ENCODE measurements at places on chromosomes 6 and 20.

GRCh38 chr20:61753987-61754956, 311.4 kb downstream of the TAF4 start:
- no peak for DNase-seq

- DNase-seq: no peak
Measured at GRCh38 chr6:105179244-105180065, at the start of gene POPDC3. POPDC3 (minus strand) TSS chr6:105180014; CDS start chr6:105161909, 18,105 bp downstream.

DNA sequence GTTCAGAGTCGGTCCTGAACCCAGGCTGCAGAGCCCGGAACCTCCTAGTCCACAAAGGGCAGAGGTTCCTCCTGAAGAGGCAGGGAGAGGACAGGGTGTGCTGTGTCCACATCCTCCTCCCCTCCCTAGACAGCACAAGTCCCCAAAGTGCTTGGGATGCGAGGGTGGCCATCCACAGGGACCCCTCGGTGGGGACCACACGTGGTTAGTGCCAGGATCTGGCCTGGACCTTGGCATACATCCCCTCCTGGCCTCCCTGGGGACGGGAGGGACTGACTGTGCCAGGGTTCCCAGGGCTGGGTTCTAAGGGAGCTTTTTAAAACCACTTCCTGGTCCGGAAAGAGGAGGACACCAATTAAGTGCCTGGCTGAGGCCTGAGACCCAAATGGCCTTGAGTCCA, 63.2 kb downstream of the CTCFL start:
- no peak for DNase-seq

DNA sequence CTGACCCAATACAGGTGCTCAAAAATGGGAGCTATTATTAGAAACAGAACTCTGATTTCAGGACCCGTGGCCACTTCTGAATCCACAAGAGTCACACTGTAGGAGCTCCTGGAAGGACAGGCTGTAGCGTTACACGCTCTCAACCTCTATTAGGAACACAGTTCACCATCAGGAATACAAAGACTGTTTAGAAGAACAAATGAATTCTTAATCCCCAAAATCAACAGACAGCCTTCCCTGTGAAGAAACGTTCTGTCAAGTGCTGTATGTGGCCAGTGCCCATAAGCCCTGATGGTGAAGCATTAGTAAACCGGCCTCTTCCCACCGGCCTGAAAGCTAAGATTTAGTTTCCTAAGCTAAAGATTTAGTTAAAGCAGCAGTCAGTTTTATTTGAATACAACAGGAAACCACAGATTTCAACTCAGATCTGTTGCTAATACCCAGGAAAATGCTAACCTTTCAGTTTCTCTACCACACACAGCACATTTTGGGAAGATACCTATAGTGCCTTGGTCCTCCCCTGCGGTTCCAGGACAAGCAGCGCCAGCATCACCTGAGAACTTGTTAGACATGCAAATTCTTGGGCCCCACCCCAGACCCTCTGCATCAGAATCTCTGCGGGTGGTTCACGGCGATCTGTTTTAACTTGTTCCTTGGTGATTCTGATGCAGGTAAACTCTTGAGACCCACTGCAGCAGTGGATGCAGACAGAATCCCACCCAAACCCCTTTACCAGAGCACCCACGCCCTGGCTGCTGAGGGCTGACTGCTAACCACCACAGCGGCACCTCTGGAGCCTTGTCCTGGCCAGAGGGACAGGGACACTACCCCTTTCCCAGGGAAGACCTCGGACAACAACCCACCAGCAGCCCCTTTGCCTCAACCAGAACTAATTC, 33.4 kb downstream of the MTRES1 start:
- DNase-seq: no peak

DNA sequence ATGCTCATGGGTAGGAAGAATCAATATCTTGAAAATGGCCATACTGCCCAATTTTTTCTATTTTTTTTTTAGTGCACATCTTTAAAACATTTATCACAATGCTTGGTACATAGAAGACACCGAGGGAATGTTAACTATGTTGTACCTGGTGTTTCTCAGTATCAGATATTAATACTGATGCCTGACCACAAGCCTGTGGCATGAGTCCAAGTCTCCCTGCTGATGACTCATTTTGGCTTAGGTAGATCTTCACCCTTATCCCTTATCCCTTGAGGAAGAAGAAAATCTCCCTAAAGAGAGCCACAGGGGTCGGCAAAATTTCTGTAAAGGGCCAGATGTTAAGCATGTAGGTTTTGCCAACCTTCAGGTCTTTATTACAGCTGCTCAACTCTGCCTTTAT, 14.5 kb downstream of the CD109 start:
- no peak for DNase-seq

DNA sequence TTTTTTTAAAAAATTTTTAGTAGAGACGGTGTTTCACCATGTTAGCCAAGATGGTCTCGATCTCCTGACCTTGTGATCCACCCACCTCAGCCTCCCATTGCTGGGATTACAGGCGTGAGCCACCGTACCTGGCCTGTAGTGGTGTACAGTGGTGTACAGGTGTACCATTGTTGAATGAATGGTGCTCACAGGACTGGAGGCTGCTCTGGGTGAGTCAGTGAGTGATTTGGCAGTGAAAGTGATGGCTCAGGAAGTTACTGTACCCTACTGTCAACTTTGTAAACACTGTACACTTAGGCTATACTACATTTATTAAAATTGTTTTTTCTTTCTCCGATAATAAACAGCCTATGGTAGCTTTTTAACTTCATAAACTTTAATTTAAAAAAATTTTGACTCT, 122.8 kb upstream of the EEF1E1 start:
- no peak for DNase-seq
